Suprapubic skin (tissue), 4 donors: ENCODE measurements at places on chromosomes 5 and 9.

- DNase-seq: no peak
These were observed 799.3 kb upstream of the NUDT12 start for GRCh38 chr5:104361932-104362331.

DNA sequence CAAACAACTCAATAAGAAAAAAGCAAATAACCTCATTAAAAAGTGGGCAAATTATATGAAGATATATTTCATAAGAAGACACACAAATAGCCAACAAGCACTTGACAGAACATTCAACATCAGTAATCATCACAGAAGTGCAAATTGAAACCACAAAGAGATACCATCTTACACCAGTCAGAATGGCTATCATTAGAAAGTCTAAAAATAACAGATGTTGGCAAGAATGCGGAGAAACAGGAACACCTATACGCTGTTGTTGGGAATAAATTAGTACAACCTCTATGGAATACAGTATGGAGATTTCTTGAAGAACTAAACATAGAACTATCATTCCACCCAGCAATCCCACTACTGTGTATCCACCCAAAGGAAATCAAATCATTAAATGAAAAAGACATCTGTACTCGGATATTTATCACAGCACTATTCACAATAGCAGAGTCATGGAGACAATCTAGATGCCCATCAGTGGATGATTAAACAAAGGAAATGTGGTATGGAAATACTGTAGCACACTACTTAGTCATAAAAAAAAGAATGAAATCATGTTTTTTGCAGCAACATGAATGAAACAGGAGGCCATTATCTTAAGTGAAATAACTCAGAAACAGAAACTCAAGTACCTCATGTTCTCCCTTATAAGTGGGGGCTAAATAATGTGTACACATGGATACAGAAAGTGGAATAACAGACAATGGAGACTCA is 106.8 kb upstream of the FST start:
- DNase-seq: no peak

DNA sequence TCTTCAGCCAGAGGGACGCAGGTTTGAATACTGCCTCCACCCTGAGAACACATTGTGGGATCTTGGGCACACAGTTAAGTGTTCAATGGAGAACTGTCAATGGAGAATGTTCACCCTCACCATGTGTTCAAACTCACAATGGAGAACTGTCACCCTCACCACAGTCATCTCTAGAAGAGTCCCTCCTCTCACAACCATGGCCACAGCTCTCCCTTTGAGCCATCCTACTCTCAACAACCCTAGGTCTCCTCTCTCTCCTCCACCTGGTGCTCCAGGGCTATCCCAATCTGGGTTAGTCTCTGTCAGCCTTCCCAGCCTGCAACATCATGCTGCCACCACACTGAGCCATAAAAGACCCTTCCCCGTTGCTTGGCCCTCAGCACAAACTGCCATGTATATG is 36.3 kb upstream of the HAND1 start:
- DNase-seq: no peak

DNA sequence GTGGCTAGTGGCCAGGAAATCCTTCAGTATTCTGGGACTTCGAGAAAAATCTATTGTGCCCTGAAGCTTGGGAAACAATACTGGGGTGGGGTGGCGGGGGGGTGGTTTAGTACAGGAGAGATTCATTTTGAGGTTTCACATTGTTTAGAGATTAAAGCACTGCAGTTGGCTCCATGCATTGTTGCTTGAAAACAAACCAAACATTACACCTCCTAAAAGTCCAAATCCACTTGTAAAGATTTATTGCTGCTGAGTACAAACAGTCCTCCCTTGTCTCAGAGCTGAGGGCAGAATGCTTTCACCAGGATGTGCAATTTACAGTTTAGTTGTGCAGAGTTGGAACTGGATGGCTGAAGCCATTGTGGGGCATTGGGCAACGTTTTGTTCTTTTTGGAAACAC is 49.4 kb downstream of the GGTA1 start:
- DNase-seq: no peak

DNA sequence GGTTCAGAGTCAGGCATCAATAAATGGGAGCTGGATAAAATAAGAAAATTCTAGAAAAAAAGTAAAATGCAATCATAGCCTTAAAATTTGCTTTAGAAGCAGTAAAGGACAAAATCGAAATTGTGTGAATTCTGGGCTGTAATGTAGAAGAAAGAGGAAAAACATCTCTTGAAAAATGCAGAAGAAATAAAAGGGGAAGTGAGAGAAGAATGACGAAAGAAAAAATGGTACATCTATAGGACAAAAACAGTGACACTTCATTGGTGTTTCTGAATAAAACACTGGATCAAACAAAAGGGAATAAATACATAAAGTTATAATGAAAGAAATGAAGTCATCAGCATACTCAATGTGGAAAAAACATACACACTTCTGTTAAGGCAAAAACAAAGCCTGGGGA is 642.3 kb downstream of the ACTL7B start:
- DNase-seq: no peak

- DNase-seq: no peak
These were observed 157.5 kb downstream of the TRIM32 start for GRCh38 chr9:116844621-116845020.

DNA sequence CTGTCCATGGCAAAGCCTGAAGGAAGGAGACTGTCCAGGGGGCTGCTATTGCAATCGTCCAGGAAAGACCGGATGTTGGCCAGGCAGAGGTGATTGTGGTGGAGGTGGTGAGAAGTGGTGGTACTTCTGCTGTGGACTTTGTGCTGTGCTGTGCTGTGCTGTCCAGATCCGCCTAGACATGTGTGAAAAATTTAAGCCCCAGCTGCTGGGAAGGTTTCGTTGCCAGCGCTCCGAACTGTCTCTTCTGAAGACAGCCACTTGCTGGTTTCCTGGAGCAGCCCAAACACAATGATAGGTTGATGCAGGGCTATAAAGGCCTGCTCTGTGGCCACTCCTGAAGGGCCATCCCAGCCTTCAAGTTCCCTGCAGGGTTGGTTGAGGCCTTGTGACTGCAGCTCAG is 223.0 kb upstream of the MPDZ start:
- DNase-seq: no peak

DNA sequence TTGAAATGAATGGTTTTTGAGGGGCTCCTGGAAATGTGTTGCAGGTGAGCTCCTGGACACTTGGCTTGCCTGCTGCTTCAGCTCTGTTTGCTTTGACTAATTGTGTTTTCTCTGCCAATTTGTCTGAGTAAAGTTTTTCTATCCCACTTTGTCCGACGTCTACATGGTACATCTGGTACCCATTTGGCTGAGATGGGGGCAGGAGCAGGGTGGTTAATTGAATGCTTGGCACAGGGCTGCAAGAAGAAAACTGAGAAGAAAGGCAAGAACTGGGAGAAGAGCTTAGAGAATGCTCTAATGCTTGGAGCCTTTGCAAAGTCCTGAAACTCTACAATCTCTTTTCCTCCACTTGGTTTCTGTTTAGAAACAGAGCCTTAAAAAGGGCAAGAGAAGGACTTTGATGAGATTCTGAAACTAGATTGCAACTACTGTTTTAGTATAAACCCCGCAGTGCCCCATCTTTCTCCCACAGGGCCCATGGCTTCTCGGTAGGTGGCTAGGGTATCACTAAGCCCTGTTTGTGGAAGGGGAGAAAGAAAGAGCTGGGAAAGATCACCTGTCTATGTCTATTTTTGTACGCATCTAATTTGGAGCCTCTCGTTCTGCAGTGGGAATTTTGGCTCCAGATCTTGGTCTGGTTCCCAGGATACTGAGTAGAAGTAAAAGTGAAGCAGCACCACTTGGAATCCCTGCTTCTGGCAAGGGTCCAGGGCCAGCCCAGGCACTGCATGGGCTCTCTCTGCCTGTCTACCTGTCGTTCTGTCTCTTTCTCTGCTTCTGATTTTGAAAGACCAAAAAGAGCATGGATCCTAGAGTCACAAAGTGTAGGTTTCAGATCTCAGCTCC is 214.4 kb downstream of the SEMA6A start:
- no peak for DNase-seq

DNA sequence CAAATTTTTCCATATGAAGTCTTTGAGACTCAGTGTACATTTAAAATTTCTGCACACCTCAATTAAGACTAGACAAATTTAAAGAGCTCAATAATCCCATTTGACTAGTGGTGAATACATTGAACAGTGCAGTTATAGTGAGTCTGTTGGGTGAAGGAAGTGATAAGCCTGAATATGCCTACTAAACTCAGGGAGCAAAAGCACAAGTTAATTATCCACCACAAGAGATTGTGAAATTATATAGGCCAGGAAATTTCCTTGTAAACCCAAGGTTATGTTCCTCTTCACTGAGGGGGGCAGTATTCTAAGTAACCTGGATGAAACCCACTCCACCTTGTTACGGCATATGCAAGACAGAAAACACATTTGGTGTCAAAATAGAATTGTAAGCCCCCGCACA is 612.9 kb upstream of the DAB2 start:
- DNase-seq: no peak

GRCh38 chr9:31314241-31314640 is 1070.2 kb upstream of the ACO1 start:
- no peak for DNase-seq

GRCh38 chr9:94952565-94953373 is 226.3 kb downstream of the AOPEP start:
- DNase-seq: no peak

- DNase-seq: no peak
These were observed 66.0 kb downstream of the FRMD3 start for GRCh38 chr9:83472221-83472665.

DNA sequence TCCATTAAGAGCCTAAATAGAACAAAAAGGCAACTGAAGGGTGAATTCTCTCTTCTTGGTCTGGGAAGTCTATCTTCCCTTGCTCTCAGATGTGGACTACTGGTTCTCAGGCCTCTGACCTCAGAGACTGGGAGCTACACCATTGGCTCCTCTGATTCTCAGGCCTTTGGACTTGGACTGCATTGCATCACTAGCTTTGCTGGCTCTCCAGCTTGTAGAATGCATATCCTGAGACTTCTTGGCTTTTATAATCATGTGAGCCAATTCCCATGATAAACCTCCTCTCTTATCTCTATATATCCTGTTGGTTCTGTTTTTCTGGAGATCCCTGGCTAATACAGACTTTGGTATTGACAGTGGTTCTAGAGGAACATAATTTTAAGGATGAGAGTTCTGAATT is 89.8 kb downstream of the PSAT1 start:
- DNase-seq: no peak

- DNase-seq: no peak
These were observed 28.7 kb upstream of the PALM2AKAP2 start for GRCh38 chr9:109751253-109751652.

GRCh38 chr5:150078802-150079689 is 7.3 kb downstream of the CSF1R start:
- peak; percentile 42 for DNase-seq

GRCh38 chr5:66361070-66361469 is 217.0 kb downstream of the SREK1 start:
- no peak for DNase-seq

DNA sequence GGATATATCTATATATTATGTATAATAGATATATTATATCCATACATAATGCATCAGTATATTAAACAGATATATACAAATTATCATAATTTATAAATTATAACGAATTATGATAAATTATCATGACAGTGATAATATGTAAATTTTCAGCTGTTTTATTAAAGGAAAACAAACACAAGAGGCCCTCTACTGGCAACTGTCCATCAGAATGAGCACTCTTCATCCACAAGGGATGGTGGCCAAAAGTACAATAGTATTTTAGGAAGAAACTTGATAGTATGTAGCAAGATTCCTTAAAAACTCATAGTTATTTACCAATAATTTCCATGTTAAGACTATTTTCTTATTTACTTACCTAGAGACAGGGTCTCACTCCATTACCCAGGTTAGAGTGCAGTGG is 113.3 kb upstream of the LPAR1 start:
- no peak for DNase-seq

DNA sequence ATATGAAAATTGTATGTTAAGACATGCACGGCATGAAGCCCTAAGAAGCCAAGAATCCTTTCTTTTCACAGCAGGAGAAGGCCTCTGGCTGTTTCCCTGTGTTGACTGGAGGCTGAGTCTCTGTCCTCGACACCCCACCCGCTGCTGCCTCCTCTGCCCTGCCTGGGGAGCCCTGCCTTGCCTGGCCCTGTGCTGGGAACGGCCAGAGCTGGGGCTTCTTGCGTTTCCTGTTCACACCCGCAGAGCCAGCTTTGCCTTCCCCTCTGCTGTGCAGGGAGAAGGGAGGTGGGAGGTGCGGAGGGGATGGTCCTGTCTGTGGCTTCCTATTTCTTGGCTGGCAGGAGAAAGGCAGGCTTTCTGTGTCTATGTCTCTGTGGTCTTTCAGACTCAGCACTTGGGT is 6.9 kb upstream of the GMCL2 start:
- DNase-seq: peak; percentile 42
